IPS DF 19.7 (cell line): ENCODE measurements at places on chromosomes 13 and 19.

- DNase-seq, result no peak
Measured at GRCh38 chr13:33206425-33206824, 79.1 kb downstream of the STARD13 start.

GRCh38 chr13:43815204-43815603, 28.4 kb upstream of the ENOX1 start:
- DNase-seq, result no peak

DNA sequence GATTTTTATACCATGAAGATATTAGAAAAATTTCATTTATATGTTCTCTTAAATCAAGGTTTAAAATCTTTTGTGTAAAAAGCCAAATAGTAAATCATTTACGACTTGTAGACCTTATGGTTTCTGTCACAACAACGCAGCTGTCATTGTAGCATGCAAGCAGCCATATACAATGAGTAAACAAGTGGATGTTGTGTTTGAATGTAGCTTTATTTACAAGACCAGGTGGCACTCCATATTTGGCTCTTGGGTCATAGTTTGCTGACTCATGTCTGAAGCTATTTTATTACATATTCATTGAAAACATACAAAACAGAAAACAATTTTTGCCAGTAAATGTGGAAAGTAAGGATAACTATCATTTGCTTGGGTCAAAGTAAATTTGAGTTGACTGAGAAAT, 930.8 kb downstream of the SLITRK5 start:
- no peak for DNase-seq

- DNase-seq, result no peak
Measured at GRCh38 chr13:46565808-46566750, 13.1 kb downstream of the LRCH1 start.

DNA sequence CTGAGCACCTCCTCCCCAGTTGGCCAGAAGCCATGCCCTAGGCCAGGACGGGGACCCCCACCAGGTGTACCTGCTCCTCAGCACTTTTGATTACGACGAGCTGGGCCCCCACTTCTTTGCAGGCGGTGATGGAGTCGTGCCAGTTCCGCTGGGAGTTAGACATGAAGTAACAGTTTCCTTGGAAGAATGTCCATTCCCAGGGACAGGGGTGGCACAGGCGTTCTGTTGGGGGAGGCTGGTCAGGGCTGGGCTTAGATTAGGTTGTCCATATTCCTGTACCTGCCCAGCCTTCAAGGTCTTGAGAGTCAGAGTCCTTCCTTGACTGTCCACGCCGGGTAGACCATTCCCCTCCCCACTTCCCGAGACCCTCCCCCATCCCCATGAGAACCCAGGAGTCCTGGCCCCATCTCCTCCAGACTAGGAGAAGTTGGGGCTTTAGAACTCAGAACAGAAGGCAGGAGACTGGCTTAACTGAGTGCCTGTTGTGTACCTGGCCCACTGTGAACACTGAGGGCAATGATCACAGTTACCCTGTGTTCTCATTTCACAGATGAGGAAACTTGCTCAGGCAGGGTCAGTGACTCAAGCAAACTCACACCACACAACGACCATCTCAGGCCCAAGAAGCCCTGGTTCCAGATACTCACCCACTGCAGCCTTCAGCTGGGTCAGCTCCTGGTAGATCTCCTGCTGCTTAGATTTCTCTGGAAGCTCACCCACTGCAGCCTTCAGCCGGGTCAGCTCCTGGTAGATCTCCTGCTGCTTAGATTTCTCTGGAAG, 2.3 kb downstream of the CD209 start:
- no peak for DNase-seq

- DNase-seq, result no peak
Measured at GRCh38 chr13:67036699-67037457, 193.3 kb downstream of the PCDH9 start.

DNA sequence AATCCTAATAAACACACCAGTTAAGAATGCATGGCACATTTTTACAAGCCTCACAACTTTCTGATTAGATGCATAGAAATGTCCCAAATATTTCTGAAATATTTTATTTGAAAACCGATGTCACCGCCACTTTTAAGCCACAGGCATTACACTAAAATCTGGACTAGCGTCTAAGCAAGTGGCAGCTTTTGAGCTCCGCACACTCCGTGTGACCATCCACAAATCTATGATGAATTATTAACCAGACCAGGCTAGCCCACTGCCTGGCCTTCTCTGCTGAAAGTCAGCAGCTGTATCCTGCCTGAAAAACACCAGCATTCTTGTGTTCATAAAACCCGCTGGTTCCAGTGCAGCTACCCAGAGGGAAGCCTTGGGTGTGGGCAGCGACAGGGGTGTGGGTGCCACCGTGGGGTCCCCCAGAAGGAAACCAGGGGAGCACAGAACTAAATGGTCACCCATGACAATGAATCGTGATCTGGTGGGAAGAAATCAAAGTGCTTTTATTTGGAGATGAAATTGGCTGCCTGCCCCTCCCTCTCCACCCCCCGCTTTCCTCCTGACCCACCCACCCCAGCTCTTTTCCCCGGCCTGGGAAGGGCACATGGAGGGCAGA, 13.8 kb downstream of the RASA3 start:
- DNase-seq, result no peak
